NCI-H2107 (cell line): ENCODE measurements at places on chromosomes 3 and 15.

- DNase-seq, result peak; percentile 72
These were observed at the start of gene PLSCR2 for GRCh38 chr3:146469150-146470017. Gene PLSCR2 (minus strand): TSS chr3:146469561. CDS start chr3:146459904, 9,657 bp downstream.

- DNase-seq, result no peak
These were observed 19.9 kb upstream of the COLQ start for GRCh38 chr3:15541371-15541770.

DNA sequence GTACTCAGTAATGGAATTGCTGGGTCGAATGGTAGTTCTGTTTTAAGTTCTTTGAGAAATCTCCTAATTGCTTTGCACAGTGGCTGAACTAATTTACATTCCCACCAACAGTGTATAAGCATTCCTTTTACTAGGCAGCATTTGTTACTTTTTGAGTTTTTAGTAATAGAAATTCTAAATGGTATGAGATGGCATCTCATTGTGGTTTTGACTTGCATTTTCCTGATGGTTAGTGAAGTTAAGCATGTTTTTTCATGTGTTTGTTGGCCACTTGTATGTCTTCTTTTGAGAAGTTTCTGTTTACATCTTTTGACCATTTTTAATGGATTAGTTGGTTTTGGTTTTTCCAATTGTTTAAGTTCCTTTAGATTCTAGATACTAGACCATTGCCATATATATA lies 28.4 kb downstream of the TP63 start:
- no peak for DNase-seq

DNA sequence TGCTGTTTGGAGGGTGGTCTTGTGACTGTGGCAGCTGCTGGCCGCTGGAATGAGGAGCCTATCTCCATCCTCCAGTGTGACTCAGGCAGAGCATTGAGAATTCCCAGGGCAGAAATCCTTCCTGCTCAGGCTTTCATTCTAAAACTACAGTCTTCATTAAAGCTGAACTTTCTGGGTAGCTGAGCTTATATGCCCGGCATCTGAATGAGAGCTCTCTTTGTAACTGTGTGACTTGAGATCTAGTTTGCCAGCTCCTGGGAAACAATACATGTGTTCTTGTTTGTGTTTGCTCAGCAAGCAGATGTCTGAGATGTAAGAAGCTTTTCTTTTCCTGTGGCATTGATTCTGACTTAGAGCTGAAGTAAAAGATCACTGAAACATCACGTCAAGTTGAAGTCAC lies 22.4 kb downstream of the RLBP1 start:
- no peak for DNase-seq

DNA sequence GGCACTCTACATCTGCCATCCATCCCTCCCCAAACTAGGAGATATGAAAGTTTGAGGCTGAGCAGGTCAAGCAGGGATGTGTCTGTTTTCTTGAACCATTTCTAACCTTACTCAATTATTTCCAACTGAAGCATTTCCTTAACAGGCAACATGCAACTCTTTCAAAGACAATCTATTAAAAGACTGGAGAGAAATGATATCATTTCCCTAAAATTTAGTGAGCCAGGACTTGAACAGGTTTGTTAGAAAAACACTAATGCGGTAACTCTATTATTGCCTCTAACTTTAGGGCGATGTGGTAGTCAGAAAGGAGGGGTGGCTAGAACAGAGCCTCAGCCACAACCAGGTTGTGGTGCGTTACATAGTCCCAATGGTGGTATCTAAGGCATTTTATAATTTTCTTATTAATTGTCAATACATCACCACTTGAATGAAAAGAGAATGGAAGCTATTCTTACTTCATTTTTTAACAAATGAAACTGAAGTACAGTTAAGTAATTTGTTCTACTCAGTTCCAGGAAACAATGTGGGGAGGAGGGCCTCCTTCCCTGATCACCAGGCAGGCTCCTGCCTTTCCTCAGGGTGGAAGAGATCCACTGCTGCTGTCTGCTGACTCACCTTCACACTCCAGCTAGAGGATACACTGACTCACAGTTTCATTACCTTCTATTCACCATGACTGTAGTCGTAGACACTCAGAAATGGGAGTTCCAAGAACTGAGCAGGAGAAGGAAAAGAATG lies 22.8 kb downstream of the MYO1E start:
- no peak for DNase-seq

- DNase-seq, result no peak
These were observed 160.3 kb downstream of the SMAD6 start for GRCh38 chr15:66862111-66862939.

DNA sequence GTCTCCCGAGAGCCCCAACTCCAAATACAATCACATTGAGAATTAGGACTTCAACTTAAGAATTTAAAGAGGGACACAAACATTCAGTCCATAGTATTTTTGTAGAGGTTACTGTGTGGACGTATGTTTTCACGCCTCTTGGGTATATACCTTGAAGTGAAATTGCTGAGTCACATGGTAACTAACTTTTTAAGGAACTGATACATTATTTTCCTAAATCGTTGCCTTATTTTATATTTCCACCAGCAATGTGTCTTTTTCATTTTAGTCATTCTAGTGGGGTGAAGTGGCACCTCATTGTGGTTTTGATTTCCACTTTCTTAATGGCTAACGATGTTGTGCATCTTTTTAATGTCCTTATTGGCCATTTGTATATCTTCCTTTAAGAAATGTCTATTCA lies 11.8 kb downstream of the PARP15 start:
- DNase-seq, result no peak

DNA sequence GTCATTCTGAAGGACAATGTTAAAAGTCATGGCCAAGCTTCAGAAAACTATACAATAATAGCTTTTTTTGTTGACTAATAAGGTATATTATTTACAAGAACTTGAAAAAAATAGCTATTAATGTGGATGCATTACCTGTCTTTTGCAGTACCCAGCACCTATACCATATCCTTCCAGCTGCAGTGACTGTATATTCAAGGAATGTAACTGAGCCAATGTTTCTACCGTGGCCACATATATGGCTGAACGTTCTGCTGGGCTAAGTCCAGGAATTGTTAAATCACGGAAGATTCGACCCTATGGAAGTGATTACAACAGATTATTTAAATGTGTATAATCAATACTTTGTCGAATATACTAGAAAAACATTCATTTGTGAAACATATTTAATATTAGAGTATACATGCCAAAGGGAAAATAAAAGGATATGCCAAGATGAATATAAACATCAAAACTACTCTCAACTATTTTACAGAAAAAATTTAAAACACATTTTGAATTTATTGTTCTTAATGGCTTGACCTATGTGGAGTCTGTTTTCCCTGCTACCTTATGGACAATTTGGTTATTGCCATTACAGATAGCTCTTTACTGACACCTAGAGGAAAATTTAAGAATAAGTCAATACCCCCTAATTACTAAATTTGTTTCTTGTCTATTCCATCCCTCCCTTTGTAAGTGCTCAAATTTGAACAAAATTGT lies 17.6 kb downstream of the ACAD11 start:
- DNase-seq, result no peak

GRCh38 chr15:101489237-101489598 lies 289 bp downstream of the PCSK6 start:
- DNase-seq, result peak; percentile 6

DNA sequence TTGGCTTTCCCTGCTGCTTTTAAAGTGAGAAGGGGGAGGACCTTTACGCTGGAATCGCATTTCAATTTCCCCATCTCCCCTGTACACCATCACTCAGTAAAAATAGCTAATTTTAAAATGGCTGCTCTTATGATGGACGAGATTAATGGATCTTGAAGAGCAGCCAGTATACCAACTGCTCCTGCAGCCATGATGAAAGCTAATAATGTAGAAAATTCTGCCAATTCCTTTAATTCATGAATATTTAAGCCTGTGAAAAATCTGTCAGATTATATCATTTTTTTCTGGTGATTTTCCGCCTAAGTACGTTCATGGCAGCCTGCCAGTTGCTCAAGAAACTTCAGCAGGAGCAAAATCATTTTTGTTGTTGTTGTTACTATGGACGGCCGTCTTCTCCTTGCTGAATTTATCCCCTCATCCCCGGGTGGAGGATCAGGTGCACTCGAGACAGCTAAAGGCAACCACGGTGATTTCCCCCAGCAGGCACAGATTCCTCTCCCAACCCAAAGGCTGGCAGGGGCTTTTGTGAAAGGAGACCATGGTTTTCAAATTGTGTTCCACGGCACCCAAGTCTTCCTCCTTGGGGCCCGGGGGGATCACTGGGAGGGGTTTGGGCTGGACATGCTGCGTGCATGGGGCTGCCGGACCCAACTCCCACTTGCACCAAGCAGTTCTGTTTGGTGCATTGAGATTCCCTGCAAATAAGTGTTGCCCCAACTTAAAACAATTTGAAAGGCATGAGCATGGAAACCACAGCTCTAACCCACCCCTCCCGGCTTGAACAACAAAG lies 289.6 kb downstream of the UACA start:
- no peak for DNase-seq

GRCh38 chr3:42127226-42127625 lies 36.1 kb downstream of the TRAK1 start:
- no peak for DNase-seq

DNA sequence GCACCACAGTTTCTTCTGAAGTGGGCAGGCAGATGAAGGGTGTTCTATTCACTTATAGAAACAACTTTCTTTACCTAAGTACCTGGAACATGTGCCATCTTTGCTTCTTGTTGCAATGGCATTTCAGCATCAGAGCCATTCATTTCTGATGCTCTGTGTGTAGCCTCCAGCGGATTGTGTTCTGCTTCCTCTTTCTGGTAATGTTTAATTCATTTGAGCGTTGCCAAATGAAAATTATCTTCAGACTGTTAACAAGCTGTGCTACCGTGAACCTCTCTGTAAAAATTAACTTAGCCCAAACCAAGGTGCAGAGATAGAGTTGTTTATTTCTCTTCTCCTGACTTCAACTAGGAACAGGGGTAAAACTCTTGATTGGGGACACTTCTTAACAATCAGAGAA lies 302.0 kb downstream of the EDEM1 start:
- no peak for DNase-seq

DNA sequence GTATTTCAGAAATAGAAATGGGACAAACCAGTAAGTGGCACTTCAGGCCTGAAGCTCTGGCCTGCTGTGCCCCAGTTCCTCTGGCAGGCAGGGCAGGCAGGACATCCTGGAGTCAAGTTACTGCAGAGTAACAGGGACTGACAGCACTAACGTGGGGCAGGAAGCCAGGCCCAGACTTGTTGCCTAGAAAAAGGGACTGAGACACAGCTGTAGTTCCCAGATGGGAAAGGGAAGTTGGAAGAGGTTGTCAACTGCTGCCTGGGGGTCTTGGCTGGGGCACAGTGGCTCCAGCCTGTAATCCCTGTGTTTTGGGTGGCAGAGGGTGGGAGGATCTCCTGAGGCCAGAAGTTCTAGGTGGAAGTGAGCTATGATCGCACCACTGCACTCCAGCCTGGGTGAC lies 171.9 kb downstream of the FMN1 start:
- no peak for DNase-seq

- no peak for DNase-seq
These were observed 177.1 kb upstream of the GALNT15 start for GRCh38 chr3:15997274-15997943.

DNA sequence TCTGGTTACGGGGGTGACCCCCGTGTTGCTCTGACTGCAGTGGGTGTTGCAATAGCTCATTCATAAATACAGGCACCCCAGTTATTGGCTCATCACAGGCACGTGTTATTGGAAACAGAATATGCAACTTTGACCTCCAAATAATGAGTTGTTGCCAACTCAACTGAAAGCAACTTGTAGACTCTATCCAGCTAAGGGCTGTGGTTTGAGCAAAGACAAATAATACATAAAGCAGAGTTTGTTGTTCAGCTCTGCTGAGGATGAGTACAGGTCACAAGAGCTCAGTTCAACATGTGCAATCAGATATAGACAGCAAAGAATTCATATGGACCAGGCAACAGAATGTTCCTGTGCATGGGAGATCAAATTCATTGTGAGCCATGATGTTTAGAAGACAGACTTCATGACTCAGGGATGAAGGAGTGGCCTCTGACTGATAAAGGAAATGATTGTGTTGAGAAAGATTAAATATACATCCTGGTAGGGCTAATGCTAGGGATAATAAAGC lies 87.6 kb upstream of the LRIG1 start:
- DNase-seq, result no peak

DNA sequence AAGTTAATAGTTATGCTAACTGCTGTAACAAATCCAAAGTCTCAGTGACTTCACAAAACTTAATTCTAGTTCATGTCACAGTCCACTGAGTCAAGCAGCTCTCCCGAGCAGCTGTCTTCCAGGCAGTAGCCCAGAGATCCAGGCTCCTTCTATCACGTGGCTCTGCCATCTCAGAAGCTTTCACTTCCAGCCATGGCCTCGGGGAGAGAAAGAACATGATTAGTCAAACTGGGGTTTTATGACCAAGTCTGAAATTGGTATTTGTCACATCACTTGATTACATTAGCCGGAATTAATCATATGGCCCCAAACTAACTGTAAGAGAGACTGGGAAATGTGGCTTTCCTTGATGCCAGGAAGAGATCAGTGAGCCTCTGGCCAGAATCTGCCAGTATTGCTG lies 70.2 kb upstream of the DGKG start:
- DNase-seq, result no peak

DNA sequence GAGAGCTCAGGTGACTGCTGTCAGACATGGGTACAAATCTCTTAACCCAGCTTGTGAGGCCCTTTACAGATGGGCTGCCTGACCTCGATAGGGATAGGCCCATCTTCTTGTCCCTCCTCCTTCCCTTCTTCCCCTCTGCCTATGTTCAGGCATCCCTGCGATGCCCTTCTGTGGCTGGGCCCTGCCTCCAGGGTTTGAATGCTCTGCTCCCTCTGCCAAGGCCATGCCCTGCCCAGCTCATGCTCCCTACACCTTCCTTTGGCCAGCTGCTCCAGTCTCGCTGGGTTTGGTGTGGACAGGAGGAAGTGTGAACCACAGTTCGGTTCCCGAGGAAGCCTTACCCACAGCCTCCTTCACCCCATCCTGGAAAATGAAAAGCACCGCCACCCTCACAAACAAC lies 4.3 kb downstream of the FYCO1 start:
- DNase-seq, result no peak

DNA sequence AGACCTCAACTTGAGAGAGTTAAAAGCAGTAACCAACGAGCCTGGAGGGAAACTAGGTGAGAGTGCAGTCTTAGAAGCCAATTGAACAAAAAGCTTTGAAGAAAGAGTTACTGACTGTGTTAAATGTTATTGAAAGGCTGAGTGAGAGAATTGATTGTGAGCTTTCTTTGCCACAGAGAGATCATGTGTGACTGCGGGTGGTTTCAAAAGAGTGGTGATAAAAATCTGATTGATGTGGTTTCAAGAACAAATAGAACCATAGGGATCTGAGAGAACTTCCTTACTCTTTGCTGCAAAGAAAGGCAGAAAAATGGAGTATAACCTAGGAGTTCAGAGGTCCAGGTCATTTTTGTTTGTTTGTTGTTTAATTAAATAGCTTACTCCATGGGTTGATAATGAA lies 759.9 kb upstream of the ALCAM start:
- no peak for DNase-seq

- no peak for DNase-seq
These were observed 342.2 kb downstream of the FOXP1 start for GRCh38 chr3:71241246-71241901.

DNA sequence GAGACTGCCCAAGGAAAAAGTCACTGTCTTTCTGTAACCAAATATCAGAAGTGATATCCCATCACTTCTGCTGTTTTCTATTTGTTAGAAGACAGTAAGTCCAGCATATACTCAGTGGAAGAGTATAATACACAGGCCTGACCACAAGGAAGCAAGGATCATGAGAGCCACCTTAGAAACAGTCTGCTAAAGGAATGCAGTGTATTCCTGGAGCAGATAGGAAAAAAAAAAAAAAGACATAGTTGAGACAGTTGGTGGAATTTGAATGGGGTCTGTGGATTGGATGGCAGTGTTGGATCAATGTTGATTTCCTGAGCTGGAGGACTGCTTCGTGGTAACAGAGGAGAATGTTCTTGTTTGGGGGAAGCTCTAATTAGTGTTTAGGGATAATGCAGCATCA lies 26.5 kb upstream of the FBXL2 start:
- no peak for DNase-seq
